ENCODE measurements at places on chromosomes 1 and 21. TPM values are rescaled to one million over a fixed set of nuclear protein-coding genes. Genes with fewer than 3 reads are reported as not detected.

GRCh38 chr1:20442920-20443625, 42.9 kb downstream of the CAMK2N1 start:
- DNase-seq: peak; percentile 71

- DNase-seq: no peak
These were observed 66.6 kb downstream of the TRIM11 start for GRCh38 chr1:228339766-228340685.

- DNase-seq: peak; percentile 80
These were observed 20.6 kb downstream of the CSF1 start for GRCh38 chr1:109931189-109931731.

GUCA2A gene
- polyA plus RNA-seq: not detected

GRCh38 chr1:190540366-190540765, 62.7 kb upstream of the BRINP3 start:
- no peak for DNase-seq

WNT4 gene
- 0.03 TPM for polyA plus RNA-seq

FNDC10 gene
- polyA plus RNA-seq: 6.7 TPM

GRCh38 chr1:31843506-31843905, 27.7 kb upstream of the SPOCD1 start:
- DNase-seq: no peak

DNA sequence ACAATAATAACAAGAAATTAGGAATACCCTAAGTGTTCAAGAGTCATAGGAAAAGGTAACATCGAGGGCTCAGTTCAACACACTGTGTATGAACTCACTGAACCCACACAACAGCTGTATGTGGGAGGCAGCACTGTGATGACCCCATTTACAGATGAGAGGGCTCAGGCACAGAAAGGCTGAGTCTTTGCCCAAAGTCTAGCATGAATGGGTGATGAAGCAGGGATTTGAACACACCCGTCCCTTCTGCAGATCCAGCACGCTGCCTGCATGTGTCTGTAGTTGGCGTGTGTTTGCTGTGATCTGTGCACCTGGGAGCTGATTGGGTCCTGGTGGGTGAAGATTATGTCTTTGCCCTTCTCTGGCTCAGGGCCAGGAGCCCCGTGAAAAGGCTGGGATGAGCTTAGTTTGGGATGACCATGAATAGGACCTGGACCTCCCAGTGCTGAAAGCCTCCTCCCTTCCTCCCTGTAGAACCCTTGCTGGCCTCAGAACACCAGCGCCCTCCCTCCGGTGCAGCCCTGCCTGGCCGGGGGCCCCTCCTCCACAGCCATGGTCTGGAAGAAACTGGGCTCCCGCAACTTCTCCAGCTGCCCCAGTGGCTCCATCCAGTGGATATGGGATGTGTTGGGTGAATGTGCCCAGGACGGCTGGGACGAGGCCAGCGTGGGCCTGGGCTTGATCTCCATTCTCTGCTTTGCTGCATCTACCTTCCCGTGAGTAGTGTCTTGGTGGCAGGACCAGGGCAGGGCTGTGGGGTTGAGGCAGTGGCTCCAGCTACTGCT, 5.2 kb downstream of the SLC66A1 start:
- DNase-seq: no peak

CR1 gene
- not detected for polyA plus RNA-seq

PCSK9 gene
- 0.03 TPM for polyA plus RNA-seq

CSMD2 gene
- polyA plus RNA-seq: not detected

TRAPPC10 gene
- 18.9 TPM for polyA plus RNA-seq

MX2 gene
- polyA plus RNA-seq: 0.08 TPM

- no peak for DNase-seq
These were observed 187.6 kb upstream of the VAMP3 start for GRCh38 chr1:7583291-7584096.

DNA sequence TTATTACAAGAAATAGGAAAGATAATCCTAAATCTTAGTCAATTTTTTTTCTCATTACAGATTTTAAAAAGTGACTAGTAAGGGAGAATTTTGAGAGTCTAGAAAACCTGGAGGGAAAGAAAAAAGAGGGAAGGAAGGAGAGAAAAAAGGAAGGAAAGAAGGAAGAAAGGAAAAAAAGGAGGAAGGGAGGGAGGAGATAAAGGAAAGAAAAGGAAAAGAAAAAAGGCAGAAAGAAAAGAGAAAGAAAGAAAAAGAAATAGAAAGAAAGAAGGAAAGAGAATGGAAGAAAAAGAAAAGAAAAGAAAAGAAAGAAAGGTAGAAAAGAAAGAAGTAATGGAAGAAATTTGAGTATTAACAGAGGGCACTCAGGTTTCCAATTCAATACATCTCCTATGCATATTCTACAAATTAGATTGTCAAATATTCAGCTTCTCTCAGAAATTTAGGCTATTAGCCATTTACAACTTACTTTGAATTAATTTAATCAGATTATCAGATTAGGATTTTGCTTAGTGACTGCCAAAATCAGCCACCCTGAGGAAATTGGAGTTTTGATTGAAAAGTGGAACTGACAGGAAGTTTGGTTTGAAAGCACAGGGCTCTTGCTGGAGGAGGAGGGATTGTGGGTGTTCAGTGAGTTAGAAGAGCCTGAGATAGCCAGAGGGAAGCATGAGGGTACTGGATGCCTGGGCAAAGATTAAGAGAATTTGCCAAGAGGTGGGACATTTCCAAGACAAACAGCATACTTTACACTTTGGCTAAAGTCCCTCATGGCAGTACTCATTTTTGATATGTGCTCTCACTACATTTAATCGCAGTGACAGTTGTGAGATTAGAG, 677.8 kb downstream of the USP25 start:
- peak; percentile 24 for DNase-seq

ETV3L gene
- not detected for polyA plus RNA-seq

DIO1 gene
- polyA plus RNA-seq: not detected

CD48 gene
- not detected for polyA plus RNA-seq

DNA sequence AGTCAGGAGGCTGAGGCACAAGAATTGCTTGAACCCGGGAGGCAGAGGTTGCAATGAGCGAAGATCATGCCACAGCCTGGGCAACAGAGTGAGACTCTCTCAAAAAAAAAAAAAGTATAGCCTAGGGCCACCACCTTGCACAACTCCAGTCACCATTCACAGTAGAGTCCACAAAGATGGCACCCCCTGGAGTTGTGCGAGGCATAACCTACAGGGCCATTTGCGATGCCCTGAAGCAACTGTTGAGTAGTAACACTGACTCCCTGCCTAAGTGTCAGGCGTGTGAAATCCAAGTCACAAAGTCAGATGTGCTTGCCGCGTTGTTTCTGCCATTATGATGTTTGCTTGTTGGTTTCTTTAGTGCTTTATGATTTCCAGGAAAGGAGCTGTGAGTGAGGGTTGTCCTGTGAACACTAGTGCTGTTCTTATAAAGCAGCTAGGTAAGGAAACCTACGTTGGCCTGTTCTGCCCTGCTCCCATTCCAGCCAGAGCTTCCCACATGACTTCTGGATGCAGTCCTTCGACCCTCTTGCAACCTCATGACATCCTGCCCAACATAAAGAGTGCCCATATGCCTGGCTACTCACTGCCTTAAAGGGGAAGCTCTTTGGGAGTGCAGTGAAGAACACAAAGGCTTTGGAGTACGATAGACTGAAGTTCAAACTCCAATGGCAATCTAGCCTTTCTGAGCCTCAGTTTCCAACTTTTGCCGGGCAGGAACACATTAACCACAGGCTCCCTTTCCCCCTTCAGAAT, 29.8 kb downstream of the FHAD1 start:
- DNase-seq: no peak

DNA sequence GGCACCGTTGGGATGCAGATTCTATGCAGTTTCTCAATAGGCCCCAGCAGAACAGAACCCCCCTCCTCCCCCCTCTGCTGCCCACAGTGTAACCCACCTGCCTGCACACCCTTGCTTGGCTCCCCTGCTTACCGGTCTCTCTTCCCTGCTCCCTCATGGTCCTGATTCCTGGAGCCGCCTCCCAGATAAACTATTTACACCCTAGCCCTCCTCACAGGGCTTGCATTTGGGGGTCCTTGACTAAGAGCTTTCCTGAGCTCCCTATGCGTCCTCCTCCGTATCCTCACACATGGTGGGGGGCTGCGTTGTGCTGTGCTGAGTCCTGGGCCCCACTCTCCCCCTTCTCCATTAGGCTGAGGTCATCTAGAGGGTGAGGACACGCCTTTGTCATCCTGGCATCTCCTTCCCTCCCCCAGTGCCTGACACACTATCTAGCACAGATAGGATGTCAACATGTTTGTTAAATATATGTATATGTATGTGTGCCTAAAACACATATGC, 121.9 kb downstream of the GRIK3 start:
- no peak for DNase-seq

GRCh38 chr1:79982211-79982610, 975.7 kb upstream of the ADGRL4 start:
- no peak for DNase-seq

DNA sequence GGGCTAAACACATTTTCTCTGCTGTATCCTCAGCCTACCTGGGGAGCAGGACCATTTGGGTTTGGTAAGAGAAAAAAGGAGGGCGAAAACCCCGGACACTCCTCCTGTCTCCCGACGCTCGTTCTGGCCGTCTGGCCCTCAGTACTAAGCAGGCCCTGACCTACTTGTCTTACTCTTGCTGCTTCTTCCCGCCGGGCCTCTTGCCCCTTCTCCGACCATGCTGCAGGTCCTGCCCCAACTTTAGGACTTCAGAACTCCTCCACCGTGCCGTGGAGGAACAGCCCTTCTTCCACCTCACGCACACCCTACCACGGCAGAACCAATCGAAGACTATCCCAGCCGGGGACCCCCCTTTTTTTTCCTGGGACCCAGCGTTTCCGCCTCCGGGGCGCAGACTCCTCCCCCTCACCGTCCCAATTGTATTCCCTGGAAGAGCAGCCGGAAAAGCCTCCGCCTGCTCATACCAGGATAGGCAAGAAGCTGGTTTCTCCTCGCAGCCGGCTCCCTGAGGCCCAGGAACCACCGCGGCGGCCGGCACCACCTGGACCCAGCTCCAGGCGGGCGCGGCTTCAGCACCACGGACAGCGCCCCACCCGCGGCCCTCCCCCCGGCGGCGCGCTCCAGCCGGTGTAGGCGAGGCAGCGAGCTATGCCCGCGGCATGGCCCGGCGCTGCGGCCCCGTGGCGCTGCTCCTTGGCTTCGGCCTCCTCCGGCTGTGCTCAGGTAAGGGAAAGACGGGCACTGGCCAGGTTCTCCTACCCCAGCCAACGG, at the start of gene CHRNB2:
TSS of gene CHRNB2 (plus strand) at position 393 of the 771 bp plus-strand sequence. CDS start at position 660, 267 bp downstream.
- peak; percentile 97 for DNase-seq

GRCh38 chr1:12090326-12090725, 27.2 kb downstream of the TNFRSF8 start:
- no peak for DNase-seq

DNA sequence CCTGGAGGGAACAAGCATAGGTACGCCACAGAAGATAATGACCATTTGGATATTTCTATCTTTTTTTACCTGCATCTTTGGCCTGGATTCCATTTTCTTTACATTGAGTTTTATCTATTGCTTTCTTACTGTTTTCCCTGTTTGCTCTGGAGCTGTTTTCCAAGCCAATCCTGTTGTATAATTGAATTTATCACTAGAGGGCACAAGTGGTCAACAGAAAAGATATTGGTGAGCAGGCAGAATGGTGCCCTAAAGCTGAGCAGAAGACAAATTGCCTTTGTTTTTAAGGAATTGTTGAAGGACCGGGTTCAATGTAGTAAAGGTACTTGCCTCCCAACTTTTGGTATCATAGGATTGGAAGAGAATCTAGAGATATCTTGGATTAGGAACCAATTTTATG, 152.8 kb downstream of the PPP1R12B start:
- peak; percentile 7 for DNase-seq

FRRS1 gene
- polyA plus RNA-seq: 2.7 TPM

- no peak for DNase-seq
These were observed 1643.1 kb upstream of the B3GALT2 start for GRCh38 chr1:194829492-194829891.

LY9 gene
- not detected for polyA plus RNA-seq

- peak; percentile 51 for DNase-seq
These were observed 4.5 kb downstream of the FHL3 start for GRCh38 chr1:38000529-38001455.

DNA sequence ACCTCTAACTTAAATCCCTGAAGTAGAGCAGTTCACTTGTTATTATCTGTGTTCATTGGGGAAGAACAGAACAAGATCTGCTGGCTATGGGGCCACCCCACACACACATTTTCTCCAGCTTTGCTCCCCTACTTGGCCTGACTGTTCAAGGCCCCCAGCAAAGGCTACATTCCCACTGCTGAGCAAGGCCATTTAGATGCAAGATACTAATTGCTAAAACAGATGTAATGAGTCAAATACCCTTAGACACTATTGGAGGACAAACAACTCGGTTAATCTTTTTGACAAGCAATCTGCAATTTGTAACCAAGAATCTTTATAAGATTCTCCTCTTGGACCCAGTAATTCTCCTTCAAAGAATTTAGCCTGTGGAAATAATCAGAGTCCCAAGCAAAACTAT, 67.7 kb downstream of the NAV1 start:
- DNase-seq: no peak

DNA sequence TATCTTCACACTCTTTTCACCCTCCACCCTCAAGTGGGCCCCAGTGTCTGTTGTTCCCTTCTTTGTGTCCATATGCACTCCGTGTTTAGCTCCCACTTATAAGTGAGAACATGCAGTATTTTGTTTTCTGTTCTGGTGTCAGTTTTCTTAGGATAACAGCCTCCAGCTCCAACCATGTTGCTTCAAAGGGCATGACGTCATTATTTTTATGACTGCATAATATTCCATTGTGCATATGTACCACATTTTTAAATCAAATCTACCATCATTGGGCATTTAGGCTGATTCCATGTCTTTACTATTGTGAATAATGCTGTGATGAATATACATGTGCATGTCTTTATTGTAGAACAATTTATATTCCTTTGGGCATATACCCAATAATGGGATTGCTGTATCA, 140.3 kb downstream of the LYPLAL1 start:
- no peak for DNase-seq
